Muscle of arm (tissue), 14 donors: ENCODE measurements at places on chromosomes 1 and 21. TPM values are rescaled to one million over a fixed set of nuclear protein-coding genes. Genes with fewer than 3 reads are reported as not detected.

DNA sequence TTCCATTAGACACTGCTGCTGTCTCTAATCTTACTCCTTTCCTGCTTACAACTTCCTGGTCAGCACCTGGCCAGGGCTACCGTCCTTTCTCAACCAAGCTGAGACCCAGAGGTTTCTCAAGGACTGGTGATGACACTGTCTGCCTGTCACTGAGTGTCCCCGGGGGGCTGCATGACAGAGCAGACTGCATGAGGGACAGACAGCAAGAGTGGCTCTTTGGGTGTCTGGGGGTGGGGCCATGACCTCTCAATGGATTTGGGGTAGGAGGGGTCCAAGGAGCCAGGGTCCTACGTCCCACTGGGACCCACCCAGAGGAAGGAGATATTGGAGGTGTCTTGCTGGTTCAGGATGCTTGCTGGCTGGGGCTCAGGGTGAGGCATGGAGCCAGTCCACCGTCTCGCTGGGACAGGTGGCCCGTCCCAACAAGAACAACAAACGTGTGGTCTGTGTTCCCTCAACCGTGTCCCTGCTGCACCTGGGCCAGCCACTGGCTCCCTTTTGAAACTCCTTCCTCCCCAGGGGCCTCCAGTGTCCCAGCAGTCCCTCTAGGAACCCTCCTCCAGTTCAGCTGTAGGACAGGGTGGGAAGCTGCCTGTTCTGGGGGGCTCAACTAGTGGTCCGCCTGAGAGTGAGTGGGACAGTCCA, 344.6 kb upstream of the AJAP1 start:
- DNase-seq = no peak

- no peak for DNase-seq
Observed at GRCh38 chr1:175629318-175629694, 114.1 kb downstream of the TNR start.

DNA sequence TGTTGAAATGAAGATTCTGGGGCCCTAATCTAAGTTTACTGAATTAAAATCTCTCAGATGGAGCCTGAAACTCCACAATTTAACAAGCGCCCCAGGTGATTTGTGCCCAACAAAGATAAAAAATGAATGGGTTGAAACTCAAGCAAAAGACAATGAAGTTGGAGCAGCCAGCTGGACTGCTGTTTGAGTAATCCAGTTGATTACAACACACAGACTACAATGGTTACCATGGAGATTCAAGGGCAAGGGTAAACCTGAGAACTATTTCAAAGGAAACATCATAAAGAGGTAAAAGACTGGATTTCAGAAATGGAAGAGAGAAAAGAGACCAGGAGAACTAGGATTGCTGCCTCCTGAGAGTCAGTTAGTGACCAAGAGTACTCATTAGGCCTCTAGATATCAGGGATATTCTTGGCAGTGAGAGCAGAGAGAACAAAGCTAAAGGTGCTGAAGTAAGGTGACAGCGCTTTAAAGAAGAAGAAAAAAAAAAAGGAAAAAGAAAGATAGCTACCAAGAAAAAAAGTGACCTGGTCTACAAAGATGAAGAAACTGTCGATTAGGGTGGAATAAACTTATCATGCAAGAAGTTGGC, 44.5 kb downstream of the LRRC53 start:
- DNase-seq = no peak

GRCh38 chr1:153655333-153655732, 3.2 kb upstream of the SNAPIN start:
- DNase-seq = no peak

DNA sequence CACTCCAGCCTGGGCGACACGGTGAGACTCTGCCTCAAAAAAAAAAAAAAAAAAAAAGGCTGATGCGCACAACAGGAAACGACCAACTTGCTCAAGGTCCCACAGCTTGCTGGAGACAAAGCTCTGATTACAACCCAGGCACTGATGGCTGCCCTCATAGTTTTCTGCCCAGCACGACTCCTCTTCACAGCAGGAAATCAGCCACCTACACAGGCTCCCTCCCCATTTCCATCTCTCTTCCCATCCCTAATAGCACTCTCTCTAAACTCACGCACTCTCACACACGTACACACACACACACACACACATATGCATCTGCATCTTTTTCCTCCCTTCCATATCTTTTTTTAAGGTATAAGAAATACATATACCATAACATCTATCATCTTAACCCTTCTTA, 153.5 kb upstream of the SOD1 start:
- DNase-seq = no peak

GRCh38 chr1:33928251-33928650, 64.4 kb downstream of the HMGB4 start:
- no peak for DNase-seq

DNA sequence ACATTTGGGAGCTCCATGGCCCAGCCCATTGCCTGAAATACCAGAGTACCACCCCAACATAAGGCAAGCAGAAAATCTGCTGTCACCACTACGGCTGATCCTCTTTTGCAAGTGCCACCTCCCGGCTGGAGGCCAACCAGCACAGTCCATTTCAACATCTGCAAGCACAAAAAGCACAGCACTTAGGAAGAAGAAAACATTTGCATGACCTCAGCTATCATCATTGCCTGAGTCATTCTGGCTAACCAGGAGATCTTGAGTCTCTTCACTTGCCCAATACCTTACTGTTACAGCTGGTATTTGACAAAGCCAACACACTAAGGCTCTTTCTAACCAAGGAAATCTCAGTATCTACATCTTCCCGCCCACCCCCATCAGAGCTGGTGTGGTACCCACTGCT, 55.9 kb downstream of the NEK7 start:
- no peak for DNase-seq

FAAH gene
- 25.8 TPM for polyA plus RNA-seq

PCSK9 gene
- polyA plus RNA-seq = 23.1 TPM
